Ascending aorta (tissue), 2 donors: ENCODE measurements at places on chromosomes 1 and 21. TPM values are rescaled to one million over a fixed set of nuclear protein-coding genes. Genes with fewer than 3 reads are reported as not detected.

The STYXL2 gene
- total RNA-seq, result 0.96 TPM

The SMCP gene
- total RNA-seq, result not detected

The SHE gene
- 107 TPM for total RNA-seq

The CDC20 gene
- not detected for total RNA-seq

The RNF186 gene
- not detected for total RNA-seq

The OR2L5 gene
- total RNA-seq, result not detected

The DENND2D gene
- 4.4 TPM for total RNA-seq

The KLHDC9 gene
- total RNA-seq, result 0.32 TPM

DNA sequence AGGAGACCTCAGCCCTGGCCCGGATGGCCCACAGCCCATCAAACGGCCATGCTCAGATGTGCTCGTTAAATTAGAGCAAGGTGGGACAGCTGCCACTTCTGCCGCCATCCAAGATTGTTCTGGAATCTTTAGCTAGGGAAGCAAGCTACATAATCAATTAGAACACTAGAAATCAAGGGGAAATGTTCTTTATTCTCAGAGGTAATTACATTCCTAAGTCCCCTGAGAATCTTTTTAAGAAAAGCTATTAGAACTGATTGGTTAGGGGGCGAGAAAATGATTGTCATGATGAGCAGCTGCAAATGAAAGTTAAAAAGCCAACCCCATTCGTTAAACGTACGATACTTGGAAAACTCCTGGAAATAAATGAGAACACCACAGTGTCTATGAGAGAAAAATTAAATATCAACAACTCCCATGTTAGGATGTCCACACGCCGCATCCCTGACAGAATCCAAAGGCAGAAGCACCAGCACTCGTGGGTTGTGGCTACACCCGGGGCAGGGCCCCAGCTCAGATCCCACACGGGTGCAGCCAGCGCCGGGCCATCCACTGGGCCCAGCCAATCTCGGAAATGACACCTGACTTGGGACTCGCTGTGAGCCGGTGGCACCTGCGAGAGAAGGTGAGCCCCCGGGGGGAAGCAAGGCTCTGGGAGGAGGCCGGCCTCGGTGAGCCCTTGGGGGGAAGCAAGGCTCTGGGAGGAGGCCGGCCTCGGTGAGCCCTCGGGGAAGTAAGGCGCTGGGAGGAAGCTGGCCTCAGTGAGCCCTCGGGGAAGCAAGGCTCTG lies 37.6 kb downstream of the KRTAP10-1 start:
- no peaks in the 10 kb centered on the region for H3K36me3 ChIP-seq
- DNase-seq, result no peak
- H3K27ac ChIP-seq, result no peak overlapping the region
- H3K4me3 ChIP-seq, result no peak overlapping the region

- H3K4me1 ChIP-seq, result no peaks in the 10 kb centered on the region
- H3K4me3 ChIP-seq, result no peak overlapping the region
- peaks cover 39% of the 10 kb centered on the region for H3K36me3 ChIP-seq
Measured at GRCh38 chr1:23854568-23854967, 13.5 kb downstream of the FUCA1 start.

DNA sequence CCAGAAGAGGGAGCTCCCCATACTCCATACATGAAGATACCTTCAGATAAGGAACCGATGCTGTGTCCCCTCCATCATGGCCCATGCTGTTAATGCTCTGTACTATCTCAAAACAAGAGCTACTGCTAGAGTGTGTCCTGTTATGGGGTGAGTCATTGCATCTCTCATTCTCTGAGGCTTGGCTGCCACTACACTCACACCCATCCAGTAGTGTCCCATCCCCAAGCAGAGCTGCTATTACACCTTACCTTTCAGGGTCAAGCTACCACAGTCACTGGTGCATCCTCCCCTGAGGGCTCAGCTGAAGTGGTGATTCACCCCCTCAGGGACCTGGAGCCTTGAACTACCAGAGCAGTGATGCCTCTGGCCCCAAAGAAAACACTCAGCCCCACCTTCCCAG lies 198.5 kb downstream of the PLA2G4A start:
- H3K36me3 ChIP-seq, result no peaks in the 10 kb centered on the region
- H3K4me1 ChIP-seq, result no peaks in the 10 kb centered on the region
- no peaks in the 10 kb centered on the region for H3K27me3 ChIP-seq
- DNase-seq, result no peak

- no peaks in the 10 kb centered on the region for H3K27me3 ChIP-seq
- H3K4me3 ChIP-seq, result no peak overlapping the region
- no peaks in the 10 kb centered on the region for H3K36me3 ChIP-seq
- no peak for DNase-seq
- H3K27ac ChIP-seq, result no peak overlapping the region
Measured at GRCh38 chr1:228887960-228888359, 152.7 kb downstream of the RHOU start.

DNA sequence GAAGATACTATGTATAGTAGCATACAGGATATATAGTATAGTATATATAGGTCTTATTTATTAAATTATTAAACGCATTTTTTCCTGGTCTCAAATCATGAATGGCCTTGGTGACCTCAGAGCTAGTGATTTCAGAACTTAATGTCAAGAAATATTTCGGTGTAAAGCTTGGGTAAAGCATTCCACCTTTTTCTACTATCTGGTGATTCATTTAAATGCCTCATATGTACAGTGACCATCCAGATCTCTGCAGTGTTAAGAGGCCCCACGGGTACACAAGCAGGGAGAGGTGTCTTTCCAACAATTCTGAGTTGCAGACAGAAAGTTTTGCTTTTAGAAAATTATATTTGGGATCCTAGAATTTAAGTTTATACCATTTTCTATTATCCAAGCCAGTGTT lies 626.5 kb downstream of the PTPRC start:
- H3K27ac ChIP-seq, result no peak overlapping the region
- no peaks in the 10 kb centered on the region for H3K4me1 ChIP-seq
- DNase-seq, result no peak
- H3K4me3 ChIP-seq, result no peak overlapping the region
- H3K27me3 ChIP-seq, result no peaks in the 10 kb centered on the region

GRCh38 chr1:12542138-12542465 lies 75.9 kb downstream of the DHRS3 start:
- H3K27me3 ChIP-seq, result no peaks in the 10 kb centered on the region
- H3K27ac ChIP-seq, result peak overlapping the region; percentile 84
- DNase-seq, result no peak
- no peak overlapping the region for H3K4me3 ChIP-seq
- peaks cover 10% of the 10 kb centered on the region for H3K4me1 ChIP-seq
- H3K36me3 ChIP-seq, result no peaks in the 10 kb centered on the region

- no peaks in the 10 kb centered on the region for H3K36me3 ChIP-seq
- no peaks in the 10 kb centered on the region for H3K27me3 ChIP-seq
- H3K4me3 ChIP-seq, result no peak overlapping the region
- no peak overlapping the region for H3K27ac ChIP-seq
- H3K4me1 ChIP-seq, result no peaks in the 10 kb centered on the region
- no peak for DNase-seq
Measured at GRCh38 chr1:97980530-97980929, 59.7 kb upstream of the DPYD start.

DNA sequence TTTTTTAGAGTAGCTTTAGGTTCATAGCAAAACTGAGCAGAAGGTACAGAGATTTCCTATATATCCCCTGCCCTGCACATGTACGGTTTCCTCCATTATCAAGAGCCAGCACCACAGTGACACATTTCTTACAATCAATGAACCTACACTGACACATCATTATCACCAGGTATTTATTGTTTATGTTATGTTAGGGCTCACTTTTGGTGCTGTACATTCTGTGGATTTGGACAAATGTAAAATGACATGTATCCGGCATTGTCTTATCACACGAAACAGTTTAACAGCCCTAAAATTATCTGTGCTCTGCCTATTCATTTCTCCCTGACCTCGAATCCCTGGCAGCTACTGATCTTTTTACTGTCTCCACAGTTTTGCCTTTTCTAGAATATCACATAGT lies 93.7 kb upstream of the DPH5 start:
- H3K36me3 ChIP-seq, result no peaks in the 10 kb centered on the region
- H3K4me1 ChIP-seq, result no peaks in the 10 kb centered on the region
- H3K27me3 ChIP-seq, result no peaks in the 10 kb centered on the region
- no peak for DNase-seq

GRCh38 chr1:43507296-43508295 lies 23.1 kb upstream of the PTPRF start:
- no peak overlapping the region for H3K27ac ChIP-seq
- no peaks in the 10 kb centered on the region for H3K36me3 ChIP-seq
- H3K4me1 ChIP-seq, result no peaks in the 10 kb centered on the region
- DNase-seq, result no peak

DNA sequence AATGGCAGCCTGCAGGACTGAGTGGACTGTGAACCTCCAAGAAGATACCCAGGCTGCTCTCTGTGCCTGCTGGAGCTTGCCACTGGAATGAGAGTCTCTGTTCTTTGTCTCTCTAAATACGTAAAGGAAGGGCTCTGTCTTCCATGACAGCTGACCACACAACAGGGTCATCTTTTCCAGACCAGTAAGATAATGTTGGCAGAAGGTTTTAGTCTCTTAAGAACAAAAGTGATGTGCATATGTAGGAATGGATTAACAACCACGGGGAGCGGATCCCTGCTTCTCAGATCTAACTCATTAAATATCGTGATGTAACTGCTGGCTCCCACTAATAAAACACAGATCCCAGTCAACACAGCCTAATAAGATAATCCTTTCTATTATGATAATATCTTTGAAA lies 67.5 kb downstream of the MAP10 start:
- no peaks in the 10 kb centered on the region for H3K27me3 ChIP-seq
- no peaks in the 10 kb centered on the region for H3K36me3 ChIP-seq
- no peak overlapping the region for H3K27ac ChIP-seq
- no peaks in the 10 kb centered on the region for H3K4me1 ChIP-seq
- no peak for DNase-seq

GRCh38 chr21:41926807-41927171 lies 27.0 kb downstream of the C2CD2 start:
- H3K27me3 ChIP-seq, result no peaks in the 10 kb centered on the region
- peak overlapping the region; percentile 39 for H3K4me3 ChIP-seq
- no peak for DNase-seq

DNA sequence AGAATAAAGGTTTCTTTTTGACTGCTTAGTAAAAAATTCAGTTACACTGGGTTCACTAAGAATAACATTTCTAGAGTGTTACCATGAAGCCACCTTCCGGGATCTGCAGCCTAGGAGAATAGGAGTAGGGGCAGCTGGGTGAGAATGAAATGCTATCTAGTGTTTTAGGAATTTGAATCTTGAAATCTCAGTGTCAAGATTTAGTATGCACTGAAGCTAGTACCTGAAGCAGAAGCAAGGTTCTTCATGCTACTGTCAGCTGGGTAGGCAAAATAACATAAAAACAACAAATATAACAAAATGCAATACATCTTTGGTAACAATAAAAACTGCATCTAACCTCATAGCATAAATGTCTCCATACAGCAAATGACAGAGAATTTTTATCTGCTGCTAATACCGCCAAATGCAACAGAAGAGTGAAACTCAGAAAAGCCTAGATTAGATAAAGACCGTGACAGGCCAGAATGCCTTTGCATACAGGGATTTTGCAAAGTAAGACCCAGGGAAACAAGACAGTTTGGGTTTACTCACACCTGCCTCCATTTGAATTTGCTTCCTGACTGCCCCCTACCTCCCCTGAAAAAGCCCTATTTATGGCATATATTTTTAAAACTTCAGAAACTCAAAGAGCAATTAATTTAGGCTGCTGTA lies 58.2 kb downstream of the GADD45A start:
- no peak for DNase-seq
- peak overlapping the region; percentile 94 for H3K27ac ChIP-seq
- H3K27me3 ChIP-seq, result no peaks in the 10 kb centered on the region
- no peak overlapping the region for H3K4me3 ChIP-seq
- peaks cover 18% of the 10 kb centered on the region for H3K4me1 ChIP-seq

GRCh38 chr1:101300916-101301315 lies 64.1 kb downstream of the S1PR1 start:
- DNase-seq, result no peak
- no peaks in the 10 kb centered on the region for H3K27me3 ChIP-seq
- H3K4me1 ChIP-seq, result no peaks in the 10 kb centered on the region
- H3K4me3 ChIP-seq, result no peak overlapping the region

DNA sequence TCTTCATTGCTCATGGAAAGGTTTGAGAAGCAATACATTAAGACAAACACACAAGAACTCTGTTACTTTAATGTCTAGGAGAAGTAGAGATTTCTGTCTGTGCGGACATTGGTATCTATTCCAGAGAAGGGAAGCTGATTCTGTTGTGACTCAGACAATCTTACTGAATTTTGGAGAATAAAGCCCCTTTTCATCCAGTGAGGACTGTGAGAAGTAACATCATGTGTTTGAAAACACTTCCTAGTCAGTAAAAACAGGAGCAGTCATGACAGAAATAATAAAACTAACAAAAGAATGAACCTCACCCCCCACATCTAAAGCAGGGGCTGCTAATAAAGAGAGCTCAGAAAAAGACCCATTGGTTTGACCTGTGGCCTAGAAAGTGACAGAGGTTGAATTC lies 46.6 kb downstream of the NEK7 start:
- DNase-seq, result no peak
- H3K4me3 ChIP-seq, result no peak overlapping the region

DNA sequence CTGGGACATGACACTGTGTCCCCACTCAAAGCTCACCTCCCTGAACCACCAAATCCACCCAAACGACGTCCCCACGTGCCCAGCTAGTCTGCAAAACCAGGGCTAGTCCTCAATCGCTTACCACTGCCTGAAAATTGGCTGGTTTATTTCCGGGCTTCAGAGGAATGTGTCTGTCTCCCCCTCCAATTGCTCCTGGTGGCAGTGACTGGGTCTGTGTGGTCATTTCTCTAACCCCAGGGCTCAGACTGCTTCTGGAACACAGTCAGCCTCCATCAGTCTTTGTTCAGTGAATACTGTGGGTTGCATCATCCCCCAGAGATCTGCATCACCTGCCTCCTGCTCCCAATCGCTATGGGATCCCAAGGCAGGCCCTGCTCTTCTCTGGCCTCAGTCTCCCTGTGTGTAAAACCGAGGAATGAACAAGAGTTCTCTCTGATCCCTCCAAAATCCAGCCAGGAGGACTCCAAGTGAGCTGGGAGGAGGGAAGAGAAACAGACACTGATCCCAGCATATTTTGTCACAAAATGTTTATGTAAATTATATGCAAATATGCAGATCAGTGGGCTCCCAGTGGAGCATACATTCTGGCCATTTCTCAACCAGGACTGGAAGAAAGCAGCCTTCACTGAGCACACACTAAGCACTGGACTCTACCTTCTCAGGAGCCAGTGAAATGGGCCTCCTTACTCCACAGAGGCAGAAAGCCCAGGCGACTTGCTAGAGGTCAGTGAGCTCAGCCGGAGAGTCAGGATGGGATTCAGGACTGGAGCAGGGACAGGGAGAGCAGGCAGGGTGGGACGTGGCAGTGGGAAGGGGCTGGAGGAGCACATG lies 20.9 kb downstream of the SDC3 start:
- peak overlapping the region; percentile 3 for H3K4me3 ChIP-seq
- no peaks in the 10 kb centered on the region for H3K36me3 ChIP-seq
- H3K27ac ChIP-seq, result peak overlapping the region; percentile 93
- peaks cover 12% of the 10 kb centered on the region for H3K4me1 ChIP-seq
- no peaks in the 10 kb centered on the region for H3K27me3 ChIP-seq
- peak; percentile 82 for DNase-seq

DNA sequence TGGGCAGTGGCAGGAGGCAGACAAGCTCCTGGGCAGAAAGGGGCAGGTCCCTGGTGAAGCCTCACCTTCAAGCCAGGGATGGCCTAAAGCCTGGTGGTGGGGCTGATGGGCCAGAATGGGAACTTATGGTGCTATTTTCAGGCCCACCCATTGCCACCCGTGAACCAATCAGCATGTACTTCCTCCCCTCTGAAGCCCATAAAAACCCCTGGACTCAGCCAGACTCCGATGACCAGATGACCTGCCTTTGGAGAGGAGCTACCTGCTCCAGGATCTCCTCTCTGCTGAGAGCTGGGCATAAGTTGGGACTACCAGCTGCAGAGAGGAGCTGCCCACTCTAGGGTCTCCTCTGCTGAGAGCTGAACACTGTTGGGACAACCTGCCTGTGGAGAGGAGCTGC lies 7.8 kb upstream of the BCL10 start:
- no peaks in the 10 kb centered on the region for H3K36me3 ChIP-seq
- no peak for DNase-seq
- H3K27me3 ChIP-seq, result no peaks in the 10 kb centered on the region
- H3K27ac ChIP-seq, result no peak overlapping the region
